ENCODE measurements at places on chromosomes 7 and 10. TPM values are rescaled to one million over a fixed set of nuclear protein-coding genes. Genes with fewer than 3 reads are reported as not detected.

Gene BUD31
- 130 TPM for total RNA-seq

Gene LRIT2
- total RNA-seq: not detected

- no peak overlapping the region for H3K27ac ChIP-seq
- no peak for DNase-seq
- H3K27me3 ChIP-seq: no peaks in the 10 kb centered on the region
- no peaks in the 10 kb centered on the region for H3K36me3 ChIP-seq
- H3K4me1 ChIP-seq: peaks cover 13% of the 10 kb centered on the region
- no peak overlapping the region for H3K4me3 ChIP-seq
These were observed 143.5 kb upstream of the LRRN3 start for GRCh38 chr7:110947408-110947807.

Gene NYAP1
- total RNA-seq: 0.27 TPM

GRCh38 chr10:122170802-122171201 is 100.3 kb upstream of the BTBD16 start:
- no peak overlapping the region for H3K4me3 ChIP-seq
- DNase-seq: no peak
- no peaks in the 10 kb centered on the region for H3K36me3 ChIP-seq
- no peak overlapping the region for H3K27ac ChIP-seq

DNA sequence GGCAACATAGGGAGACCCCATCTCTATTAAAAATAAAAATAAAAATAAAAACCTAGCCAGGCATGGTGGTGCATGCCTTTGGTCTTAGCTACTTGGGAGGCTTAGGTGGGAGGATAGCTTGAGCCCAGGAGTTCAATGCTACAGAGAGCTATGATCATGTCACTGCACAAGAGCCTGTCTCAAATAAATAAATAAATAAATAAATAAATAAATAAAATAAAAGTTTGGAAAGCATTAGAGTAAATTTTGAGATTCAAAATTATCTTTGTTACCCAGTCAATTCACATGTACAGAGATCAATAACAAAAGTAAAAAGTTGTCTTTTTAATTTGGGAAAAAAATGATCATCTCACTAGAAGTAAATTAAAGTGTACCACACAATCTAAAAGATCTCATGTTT is 255.8 kb upstream of the MYO3A start:
- no peaks in the 10 kb centered on the region for H3K27me3 ChIP-seq
- H3K36me3 ChIP-seq: no peaks in the 10 kb centered on the region
- no peak overlapping the region for H3K4me3 ChIP-seq
- H3K27ac ChIP-seq: no peak overlapping the region

- no peaks in the 10 kb centered on the region for H3K27me3 ChIP-seq
- H3K4me3 ChIP-seq: peak overlapping the region; percentile 86
- peak; percentile 51 for DNase-seq
- H3K4me1 ChIP-seq: peaks cover 25% of the 10 kb centered on the region
- H3K36me3 ChIP-seq: no peaks in the 10 kb centered on the region
These were observed 65.3 kb downstream of the PDIA4 start for GRCh38 chr7:148962823-148963582.

Gene MMS19
- 106 TPM for total RNA-seq

Gene TMEM229A
- not detected for total RNA-seq

Gene ZNF438
- total RNA-seq: 6.1 TPM

GRCh38 chr10:14586901-14587300 is 187.8 kb downstream of the FAM107B start:
- H3K36me3 ChIP-seq: peaks cover 75% of the 10 kb centered on the region
- H3K27me3 ChIP-seq: no peaks in the 10 kb centered on the region
- peak overlapping the region; percentile 90 for H3K27ac ChIP-seq
- H3K4me1 ChIP-seq: peaks cover 87% of the 10 kb centered on the region

DNA sequence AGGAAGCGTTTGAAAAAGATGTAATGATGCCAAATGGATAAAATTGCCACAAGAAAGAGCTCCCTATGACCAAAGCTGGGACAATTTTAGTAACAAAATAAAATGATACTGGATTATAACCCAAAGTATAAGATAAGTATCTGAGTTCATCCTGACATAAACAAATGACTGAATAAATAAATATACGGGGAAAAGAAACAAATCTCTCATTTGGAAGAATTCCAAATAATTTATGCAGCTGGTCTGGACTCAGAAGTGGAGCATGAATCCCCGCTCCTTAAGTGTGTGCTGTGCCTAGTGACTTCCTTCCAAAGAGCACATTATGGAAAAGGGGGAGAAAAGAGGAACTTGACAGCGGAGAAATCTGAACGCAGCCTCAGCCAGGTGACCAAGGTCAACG is 186.2 kb downstream of the RAMP3 start:
- no peak for DNase-seq
- no peak overlapping the region for H3K27ac ChIP-seq
- no peak overlapping the region for H3K4me3 ChIP-seq
- H3K4me1 ChIP-seq: no peaks in the 10 kb centered on the region
